IgD-negative memory B cell (primary cell): ENCODE measurements at places on chromosomes 5 and 9. TPM values are rescaled to one million over a fixed set of nuclear protein-coding genes. Genes with fewer than 3 reads are reported as not detected.

PPP2CA gene
- 215 TPM for polyA plus RNA-seq

CNTNAP3B gene
- 0.16 TPM for polyA plus RNA-seq

SPATA9 gene
- polyA plus RNA-seq = not detected

ACTBL2 gene
- polyA plus RNA-seq = not detected

PHF24 gene
- 0.06 TPM for polyA plus RNA-seq
